Sigmoid colon (tissue), 7 donors: ENCODE measurements at places on chromosomes 12 and 14. TPM values are rescaled to one million over a fixed set of nuclear protein-coding genes. Genes with fewer than 3 reads are reported as not detected.

- H3K4me3 ChIP-seq: no peak overlapping the region
- no peaks in the 10 kb centered on the region for H3K27me3 ChIP-seq
- no peaks in the 10 kb centered on the region for H3K36me3 ChIP-seq
- no peak overlapping the region for H3K27ac ChIP-seq
Observed at GRCh38 chr12:77754086-77754485, 76.6 kb upstream of the NAV3 start.

DNA sequence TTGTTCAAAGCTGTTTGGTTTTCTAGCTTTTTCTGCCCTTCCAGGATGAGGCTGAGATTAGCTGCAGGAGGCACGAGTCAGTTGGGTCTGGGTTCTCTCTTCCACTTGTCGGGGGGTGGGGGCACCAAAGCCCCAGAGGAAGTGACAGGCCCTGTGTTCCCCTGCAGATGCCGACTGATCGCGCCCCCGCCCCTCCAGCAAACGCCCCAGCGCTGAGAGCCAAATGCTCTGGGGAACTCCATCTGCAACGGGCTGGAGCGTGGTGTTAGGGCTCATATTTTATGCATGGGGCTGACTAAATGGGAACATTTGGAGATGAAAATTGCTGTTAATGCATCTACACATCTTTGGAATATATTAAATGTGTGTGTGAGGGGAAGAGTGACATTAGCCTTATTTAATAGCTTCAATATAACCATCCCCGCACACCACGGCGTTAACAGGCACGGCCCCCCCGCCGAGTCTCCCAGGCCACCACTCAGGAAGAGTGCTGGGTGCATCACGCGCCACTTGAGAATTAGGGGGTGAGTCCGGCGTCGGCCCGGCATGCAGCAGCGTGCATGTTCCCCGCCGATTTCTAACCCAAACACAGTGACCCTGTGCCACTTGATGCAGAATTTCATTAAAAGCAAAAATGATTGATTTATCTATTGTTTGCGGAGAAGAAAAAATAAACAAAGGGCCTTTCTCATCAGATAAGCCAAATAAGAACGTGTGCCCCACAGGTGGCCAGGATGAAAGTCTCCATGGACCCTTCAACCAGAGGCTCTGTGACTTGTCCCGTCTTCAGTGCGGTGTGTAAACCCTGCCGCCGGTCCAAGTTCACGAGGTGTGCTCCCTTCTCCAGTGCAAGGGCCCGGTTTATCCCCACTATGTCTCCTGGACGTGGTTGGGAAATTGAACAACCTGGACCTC lies 165.0 kb upstream of the RTL1 start:
- H3K4me1 ChIP-seq: no peaks in the 10 kb centered on the region
- no peaks in the 10 kb centered on the region for H3K36me3 ChIP-seq
- H3K4me3 ChIP-seq: no peak overlapping the region
- no peak overlapping the region for H3K27ac ChIP-seq
- no peaks in the 10 kb centered on the region for H3K27me3 ChIP-seq
- DNase-seq: peak; percentile 51

DNA sequence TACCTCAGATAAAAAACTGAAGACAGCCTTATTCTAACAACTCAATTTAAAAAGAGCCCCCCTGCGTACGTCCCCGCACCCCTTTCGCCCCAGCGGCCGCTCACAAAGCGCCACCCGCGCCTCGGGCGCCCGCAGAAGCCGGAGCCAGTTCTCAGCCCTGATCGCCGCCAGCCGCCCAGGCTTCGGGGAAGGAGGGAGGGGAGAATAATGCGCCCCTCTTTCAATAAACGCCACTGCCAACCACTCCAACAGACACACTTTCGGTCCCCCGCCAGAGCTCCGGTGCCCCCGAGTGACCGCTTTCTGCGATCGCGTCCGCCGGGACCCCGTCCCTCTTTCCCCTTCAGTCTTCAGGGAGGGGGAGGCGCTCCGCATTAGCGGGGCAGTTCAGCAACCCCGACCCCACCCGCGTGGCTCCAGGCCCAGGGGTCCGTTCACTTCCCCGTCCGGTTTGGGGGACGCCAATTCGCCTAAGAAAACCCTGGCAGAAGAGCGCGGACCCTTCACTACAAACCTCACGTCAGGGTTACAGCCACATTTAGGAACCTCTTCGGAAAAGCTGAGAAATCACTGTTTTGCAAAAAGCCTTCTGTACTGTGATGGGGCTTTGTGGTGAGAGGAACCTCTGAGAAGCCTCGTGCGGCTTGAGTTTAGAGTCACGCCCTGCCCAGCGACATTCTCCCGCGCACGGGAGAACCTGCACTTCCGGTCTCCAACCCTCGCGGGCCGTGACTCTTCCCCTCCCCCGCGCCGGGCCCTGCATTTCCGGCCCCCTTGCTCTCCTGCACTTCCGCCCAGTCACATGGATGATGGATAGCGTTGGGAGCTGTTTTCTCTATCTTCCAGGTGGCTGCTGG lies 18.7 kb downstream of the FOXG1 start:
- no peaks in the 10 kb centered on the region for H3K36me3 ChIP-seq
- H3K27ac ChIP-seq: peak overlapping the region; percentile 23
- H3K4me1 ChIP-seq: no peaks in the 10 kb centered on the region

DNA sequence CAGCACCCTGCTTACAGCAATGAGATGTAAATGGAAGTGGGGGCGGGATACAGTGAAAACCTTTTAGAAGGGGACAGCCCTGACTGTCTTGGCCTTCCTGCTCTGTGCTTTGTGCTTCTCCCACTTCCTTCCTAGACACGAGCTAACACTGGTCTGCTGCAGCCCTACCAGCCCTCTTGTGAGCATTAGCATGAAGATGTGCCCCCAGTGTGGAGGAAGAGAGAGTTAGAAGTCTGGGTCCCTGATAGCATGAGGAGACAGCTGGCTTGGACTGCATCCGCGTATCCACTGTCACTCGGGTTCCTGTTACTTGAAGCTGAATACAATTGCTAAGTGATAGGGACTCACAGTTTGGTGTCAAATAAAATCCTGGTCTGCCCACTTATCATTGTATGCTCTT lies 248.1 kb upstream of the SOX5 start:
- DNase-seq: no peak
- H3K27ac ChIP-seq: no peak overlapping the region
- H3K36me3 ChIP-seq: no peaks in the 10 kb centered on the region
- H3K4me1 ChIP-seq: no peaks in the 10 kb centered on the region

DNA sequence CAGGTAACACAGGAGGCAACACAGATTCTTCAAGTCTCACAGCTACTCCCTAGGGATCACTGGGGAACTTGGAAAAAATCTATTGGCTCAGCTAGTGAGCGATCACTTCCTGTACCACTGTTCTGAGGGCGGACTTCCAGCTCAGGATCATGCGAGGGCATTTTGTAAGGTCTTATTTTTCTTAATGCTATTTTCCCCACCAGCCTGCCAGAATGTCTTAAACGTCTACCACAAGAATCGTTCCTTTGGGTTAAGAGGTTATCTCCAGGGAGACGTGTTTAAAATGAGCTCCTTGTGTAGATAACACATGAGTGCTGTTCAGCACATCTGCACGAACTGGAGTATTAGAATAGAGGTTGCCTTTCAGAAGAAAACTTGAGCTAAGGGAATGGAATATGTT lies 162.6 kb downstream of the ETNK1 start:
- no peak for DNase-seq
- no peaks in the 10 kb centered on the region for H3K36me3 ChIP-seq
- H3K4me1 ChIP-seq: no peaks in the 10 kb centered on the region

DNA sequence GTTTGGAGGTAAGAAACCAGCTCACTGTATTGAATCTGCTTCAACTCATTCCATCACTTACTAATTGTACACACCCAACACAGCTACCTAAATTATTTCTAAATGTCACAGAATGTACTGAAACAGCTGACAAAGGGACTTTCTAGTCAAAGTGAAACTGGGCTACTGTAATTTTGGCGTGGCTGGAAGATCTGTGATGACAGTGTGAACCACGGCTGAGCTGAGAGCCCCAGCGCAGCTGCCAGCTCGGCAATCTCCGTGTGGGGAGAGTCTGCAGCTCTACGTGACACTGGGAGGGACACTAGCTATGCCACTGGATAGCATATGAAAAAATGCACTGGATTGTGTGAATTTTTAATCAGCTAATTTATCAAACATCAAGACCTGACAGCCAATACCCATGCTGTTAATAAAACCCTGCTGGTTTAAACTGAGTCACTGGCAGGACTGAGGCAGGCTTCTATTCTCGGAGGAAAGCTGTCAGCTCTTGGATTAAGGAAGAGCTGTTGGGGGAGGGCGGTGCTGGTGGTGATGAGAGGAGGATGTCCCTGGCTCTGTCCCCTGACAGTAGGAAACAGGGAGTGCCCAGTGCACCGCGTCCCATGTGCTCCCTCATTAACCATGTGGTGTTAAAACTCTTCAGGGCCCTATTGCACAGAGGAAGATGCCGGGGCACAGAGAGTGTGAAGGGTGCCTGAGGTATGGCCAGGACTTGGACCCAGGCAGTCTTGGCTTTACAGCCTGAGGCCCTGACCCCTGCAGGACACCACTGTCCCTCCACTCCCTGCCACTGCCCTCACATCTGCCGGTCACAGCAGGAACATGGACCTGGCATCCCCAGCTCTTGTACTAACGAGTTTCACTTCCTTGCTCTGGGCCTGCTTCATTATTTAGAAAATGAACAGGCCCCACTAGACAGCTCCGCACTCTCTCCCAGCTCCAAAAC lies 13.3 kb downstream of the SLC15A4 start:
- peaks cover 19% of the 10 kb centered on the region for H3K36me3 ChIP-seq
- peak; percentile 78 for DNase-seq
- peaks cover 15% of the 10 kb centered on the region for H3K4me1 ChIP-seq
- H3K27me3 ChIP-seq: no peaks in the 10 kb centered on the region
- H3K4me3 ChIP-seq: peak overlapping the region; percentile 18

GRCh38 chr14:34247605-34248004 lies 214.4 kb downstream of the SPTSSA start:
- H3K4me3 ChIP-seq: no peak overlapping the region
- no peaks in the 10 kb centered on the region for H3K27me3 ChIP-seq
- DNase-seq: no peak
- peaks cover 16% of the 10 kb centered on the region for H3K4me1 ChIP-seq
- H3K27ac ChIP-seq: no peak overlapping the region
- H3K36me3 ChIP-seq: no peaks in the 10 kb centered on the region

GRCh38 chr12:126874427-126875026 lies 1392.4 kb upstream of the TMEM132C start:
- no peak overlapping the region for H3K4me3 ChIP-seq
- H3K36me3 ChIP-seq: no peaks in the 10 kb centered on the region
- H3K4me1 ChIP-seq: no peaks in the 10 kb centered on the region
- peak; percentile 70 for DNase-seq
- no peak overlapping the region for H3K27ac ChIP-seq
- no peaks in the 10 kb centered on the region for H3K27me3 ChIP-seq

DNA sequence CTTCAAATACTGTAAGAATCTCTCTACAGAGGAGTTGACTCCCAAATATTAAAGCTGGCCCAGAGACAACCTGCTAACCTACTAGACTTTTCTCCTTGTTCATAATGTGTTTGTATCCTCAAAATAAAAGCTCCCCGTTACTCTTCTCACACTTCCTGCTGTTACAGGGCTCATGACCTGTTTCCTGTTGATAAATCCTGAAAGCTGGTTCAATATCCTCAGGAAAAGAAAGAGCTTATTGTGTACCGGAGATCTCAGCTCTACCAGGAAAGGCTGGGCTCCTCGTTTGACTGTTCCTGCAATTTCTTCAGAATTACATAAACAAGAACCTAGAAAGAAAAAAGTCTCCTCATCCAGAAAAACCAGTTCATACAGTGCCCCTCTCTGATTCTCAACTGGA lies 30.8 kb downstream of the CLEC1A start:
- H3K36me3 ChIP-seq: no peaks in the 10 kb centered on the region
- no peaks in the 10 kb centered on the region for H3K27me3 ChIP-seq
- no peak for DNase-seq

DNA sequence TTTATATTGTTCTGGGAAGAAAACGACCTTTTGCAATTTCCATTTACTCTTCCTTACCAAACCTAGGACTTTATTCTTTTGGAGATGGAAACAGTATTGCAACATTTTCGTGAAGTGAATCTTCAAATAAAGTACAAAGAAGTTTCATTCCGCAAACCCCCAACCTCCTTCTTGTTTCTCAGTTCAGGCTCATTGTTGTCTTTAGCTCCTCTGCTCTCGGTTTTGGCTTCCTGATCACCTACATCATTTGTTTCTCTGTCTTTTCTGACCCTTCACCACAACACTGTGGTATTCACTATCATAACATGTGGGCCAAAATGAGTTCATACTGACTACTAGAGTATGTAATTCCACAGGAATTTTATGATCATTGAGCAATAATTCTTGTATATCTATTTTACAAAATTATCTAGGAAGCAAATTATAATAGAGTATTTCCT lies 266.8 kb downstream of the ADAMTS20 start:
- no peaks in the 10 kb centered on the region for H3K27me3 ChIP-seq
- no peaks in the 10 kb centered on the region for H3K36me3 ChIP-seq
- H3K4me3 ChIP-seq: no peak overlapping the region
- H3K27ac ChIP-seq: peak overlapping the region; percentile 20
- no peaks in the 10 kb centered on the region for H3K4me1 ChIP-seq

DNA sequence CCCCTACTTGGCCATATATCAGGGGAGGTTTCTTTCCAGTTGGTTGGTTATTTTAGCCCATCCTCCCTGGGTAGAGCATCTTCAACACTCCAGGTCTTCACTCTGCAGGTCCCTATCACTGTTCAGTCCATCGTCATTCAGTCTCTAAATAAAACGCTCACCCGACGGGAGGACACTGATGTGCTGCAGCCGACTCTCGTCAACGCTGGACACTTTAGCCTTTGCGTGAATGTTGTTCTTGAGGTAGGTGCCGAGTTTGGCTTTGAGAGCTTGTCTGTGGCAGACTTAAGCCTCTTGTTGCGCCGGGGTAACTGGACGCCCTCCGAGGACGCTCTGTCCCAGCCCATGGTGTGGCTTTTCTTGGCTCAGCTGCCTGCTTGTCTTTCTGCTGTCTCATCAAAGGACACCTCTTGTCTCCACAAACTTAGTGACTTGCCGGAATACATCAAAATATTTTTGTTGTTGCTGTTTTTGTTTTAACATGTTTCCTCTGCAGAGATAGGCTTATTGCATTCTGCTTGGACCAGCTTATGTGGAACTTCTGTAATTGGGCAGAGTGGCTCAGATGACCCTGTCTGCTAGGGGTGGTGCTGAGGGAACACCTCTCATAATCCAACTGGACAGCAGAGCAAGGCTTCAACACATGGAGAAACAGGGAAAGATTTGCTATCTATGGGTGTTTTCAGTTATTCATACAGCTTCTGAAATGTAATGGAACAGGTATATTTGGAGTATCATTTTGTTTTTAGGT lies 26.5 kb downstream of the TCTN1 start:
- H3K4me3 ChIP-seq: no peak overlapping the region
- peaks cover 6% of the 10 kb centered on the region for H3K36me3 ChIP-seq
- peak overlapping the region; percentile 51 for H3K27ac ChIP-seq
- no peaks in the 10 kb centered on the region for H3K4me1 ChIP-seq
- DNase-seq: no peak

Gene PCED1B
- total RNA-seq: 11.9 TPM

Gene AMN
- total RNA-seq: not detected

Gene TRAFD1
- 81.2 TPM for total RNA-seq

Gene HOXC9
- not detected for total RNA-seq

Gene ABCC9
- 39.2 TPM for total RNA-seq

Gene POTEG
- total RNA-seq: not detected
